ENCODE measurements at places on chromosomes 13 and 19. TPM values are rescaled to one million over a fixed set of nuclear protein-coding genes. Genes with fewer than 3 reads are reported as not detected.

GRCh38 chr13:46605076-46605824, 52.3 kb downstream of the LRCH1 start:
- DNase-seq = no peak

DNA sequence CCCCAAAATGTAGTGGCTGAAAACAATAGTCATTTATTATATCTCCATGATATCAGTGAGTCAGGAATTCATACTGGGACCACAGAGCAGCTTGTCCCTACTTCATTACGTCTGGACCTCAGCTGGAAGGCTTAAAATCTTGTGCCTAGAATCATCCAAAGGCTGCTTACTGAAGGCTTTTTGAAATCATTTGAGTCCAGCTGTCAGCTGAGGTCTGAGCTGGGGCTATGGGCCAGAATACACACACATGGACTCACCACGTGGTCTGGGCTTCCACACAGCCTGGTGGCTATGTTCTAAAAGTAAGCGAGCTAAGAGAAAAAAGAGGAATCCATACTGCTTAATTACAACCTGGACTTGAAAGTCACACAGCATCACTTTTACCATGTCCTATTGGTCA, 209.2 kb downstream of the KCTD12 start:
- DNase-seq = no peak

DNA sequence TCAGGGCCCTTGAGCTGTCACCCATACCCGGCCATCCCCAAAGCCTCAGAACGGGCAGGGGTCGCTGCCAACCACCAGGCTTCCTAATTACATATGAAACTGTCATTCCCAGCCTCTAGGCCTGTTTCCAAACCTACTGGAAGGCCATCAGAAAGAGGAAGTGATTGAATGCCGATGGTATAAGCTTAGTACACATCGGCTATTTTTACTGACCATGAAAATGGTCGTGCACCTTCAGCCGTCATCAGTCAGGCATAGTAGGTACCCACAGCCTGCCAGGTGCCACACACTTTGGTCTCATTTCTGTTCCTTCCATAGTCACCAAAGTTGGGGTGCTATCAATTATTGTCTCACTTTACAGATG, 10.2 kb downstream of the KRI1 start:
- no peak for DNase-seq

- DNase-seq = no peak
Measured at GRCh38 chr13:75656425-75656989, 20.4 kb downstream of the LMO7 start.

- DNase-seq = no peak
Measured at GRCh38 chr13:43787518-43787891, 733 bp upstream of the ENOX1 start.

GRCh38 chr19:46998445-46999125, 21.1 kb upstream of the NPAS1 start:
- no peak for DNase-seq

DNA sequence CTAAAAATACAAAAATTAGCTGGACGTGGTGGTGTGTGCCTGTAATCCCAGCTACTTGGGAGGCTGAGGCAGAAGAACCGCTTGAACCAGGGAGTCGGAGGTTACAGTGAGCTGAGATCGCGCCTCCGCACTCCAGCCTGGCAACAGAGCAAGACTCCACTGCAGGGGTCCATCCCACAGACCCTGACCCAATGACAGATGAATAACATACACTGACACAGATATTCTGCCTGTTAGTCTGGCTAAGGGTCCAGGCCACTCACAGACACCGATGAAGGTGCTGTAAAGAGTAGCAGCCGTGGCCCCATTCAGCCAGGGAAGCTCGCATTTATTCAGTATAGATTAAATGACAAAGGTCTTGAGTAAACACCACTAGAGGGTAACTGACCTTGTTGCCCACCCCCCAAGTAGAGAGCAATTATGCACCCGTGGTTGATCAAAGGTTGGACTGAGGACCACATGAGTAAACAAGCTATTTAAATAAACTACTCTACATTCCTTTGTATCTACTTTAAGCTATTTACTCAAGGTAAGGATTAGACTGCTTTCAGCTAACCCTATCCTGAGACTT, 8.5 kb upstream of the CRYL1 start:
- no peak for DNase-seq

DNA sequence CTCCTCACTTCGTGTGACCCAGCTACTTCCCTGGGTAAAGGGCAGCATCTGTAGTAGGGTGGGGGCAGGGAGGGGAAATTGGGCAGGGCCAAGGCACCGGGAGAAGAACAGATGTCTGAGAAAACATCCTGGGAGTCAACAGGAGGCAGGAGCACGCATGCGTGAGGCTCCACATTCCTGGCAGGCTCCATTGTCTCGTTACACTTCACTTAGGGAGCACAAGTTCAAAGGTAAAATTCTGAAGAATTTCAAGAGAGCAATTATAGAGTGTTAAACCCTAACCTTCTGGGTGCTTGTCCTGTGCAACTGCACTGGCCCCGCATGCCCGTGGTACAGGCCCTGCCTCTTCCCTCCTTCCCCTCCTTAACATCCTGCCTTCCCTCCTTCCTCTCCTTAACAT, 79.6 kb upstream of the POMP start:
- DNase-seq = no peak

DNA sequence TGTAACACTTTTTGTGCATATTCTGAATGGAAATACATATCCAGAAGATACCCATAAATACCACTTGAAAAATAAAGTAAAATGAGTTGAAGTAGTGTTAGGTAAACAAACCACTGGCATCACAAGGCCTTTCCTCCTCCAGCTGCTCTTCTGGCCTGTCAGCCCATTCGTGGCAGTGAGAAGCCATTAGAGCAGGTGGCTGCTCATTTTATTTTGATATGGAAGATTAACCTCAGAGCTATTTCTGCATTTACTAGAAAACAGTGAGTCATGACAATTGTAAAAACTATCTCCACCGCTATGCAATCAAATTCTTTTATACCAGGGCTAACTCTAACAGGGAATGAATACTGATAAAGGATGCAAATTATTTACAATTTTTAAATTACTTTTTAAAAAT, 2898.1 kb downstream of the PCDH9 start:
- no peak for DNase-seq

- DNase-seq = no peak
Measured at GRCh38 chr13:68897331-68897928, 1210.2 kb upstream of the ATXN8OS start.

GRCh38 chr13:78238911-78239310, 320.3 kb upstream of the EDNRB start:
- DNase-seq = no peak

DNA sequence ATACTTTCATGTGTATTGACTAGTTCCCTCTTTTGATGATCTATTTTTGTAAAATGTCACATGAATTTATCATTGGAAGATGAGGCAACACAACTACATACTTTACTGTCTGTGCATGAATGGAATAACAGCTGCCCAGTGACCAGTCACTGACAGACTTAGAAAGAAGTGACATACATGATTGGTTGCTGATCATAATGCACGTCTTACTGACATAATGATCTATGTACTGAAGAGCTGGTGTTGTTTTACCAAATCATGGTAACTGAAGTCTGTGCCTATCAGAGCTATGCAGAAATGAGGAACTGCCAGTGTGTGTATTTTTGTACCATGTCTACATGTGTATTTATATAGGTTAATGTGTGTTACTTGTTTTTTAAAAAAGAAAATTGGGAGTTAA, 26.5 kb downstream of the GPR18 start:
- no peak for DNase-seq

DNA sequence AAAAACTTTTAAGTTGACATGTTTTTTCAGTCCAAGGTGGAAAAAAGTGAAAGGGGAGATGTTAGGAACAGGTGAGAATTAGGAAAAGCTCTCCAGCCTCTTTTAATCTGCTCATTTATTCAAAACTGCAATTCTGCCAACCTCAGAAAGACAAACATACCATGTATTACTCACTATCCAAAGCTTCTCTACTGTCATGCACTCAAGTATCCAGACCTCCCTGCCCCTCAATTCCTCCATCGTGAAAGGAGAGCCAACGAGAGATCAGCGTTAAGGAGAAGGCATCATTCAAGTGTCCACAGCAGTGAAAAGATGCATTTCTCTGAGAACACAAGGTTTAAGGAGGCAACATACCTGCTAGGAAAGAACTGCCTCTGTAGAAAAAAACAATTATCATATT, 24.5 kb downstream of the DIAPH3 start:
- DNase-seq = no peak

DNA sequence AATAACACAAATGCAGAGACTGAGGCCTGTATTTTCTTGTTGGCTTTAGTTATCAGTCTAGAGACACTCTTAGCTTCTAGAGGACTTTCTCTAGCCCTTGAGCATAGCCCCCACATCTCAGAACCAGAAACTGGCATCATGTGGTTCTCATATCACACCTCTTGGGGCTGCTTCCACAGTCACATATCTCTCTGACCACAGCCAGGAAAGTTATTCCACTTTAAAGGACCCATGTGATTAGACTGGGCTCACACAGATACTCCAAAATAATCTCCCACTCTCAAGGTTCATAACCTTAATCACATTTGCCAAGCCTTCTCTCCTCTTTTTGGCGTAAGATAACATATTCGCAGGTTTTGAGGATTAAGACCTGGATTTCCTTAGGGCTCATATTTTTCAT, 846.9 kb upstream of the MIR17HG start:
- no peak for DNase-seq

DNA sequence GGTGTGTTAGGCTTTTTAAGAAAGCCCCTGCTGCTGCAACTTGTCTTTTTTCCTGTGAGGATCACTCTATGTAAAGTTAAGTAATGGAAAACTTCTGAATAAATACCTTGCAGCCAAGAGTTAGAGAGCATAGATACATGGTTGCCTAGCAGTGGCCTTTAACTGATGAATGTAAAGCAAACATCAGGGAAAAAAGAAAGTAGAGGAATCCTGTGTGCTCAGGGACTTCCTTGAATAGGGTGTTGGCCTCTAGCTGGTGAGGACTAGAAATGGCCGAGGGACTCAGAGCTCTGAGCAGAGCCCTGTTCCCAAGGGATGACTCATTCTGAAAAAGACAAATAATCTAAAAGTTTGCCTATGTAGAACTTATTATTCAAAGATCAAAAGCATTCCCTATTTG, 135.7 kb downstream of the MIPEP start:
- DNase-seq = no peak

GRCh38 chr13:35684432-35684831, 207.9 kb upstream of the MAB21L1 start:
- no peak for DNase-seq

- DNase-seq = peak; percentile 22
Measured at GRCh38 chr19:32339988-32340874, 5.2 kb upstream of the ZNF507 start.

- no peak for DNase-seq
Measured at GRCh38 chr19:49117677-49118564, 1.0 kb downstream of the C19orf73 start.

DNA sequence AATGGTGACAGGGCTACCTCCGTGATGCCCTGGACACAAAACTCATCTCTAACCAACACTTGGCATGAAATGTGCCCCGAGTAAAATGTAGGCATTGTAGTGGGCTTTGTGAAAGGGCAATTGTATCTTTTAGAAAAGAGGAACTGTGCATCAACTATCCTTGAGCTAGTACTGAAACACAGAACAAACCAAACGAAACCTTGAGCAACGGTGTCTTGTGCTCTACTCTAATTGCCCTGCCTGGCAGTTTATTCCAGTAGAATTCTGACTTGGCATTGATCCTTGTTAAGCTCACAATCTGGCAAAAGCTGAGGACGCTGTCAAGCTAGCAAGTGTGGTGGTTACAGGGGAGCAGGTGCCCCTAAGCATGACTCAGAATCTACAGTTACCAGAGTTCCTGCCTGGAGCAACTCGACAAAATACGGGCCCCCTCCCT, 707.1 kb upstream of the SPRY2 start:
- DNase-seq = no peak

DNA sequence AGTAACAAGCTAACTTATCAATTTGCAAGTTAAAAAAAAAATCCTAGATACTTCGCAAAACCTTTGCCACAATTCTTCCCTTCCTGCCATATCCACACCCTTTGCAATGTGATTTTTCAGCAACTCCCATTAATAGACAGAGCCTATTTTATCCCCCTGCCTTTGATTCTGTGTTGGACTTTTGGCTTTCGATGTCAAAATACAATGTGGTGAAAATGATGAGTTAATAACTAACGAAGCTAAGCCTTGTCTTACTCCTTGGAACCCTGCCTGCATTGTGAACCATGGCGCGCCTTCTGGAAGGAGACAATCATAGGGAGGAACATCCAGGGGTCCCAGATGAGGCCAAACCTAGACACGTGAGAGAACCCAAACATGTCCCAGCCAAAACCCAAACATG, 6.4 kb downstream of the CYP4F2 start:
- no peak for DNase-seq

- DNase-seq = no peak
Measured at GRCh38 chr19:31629579-31630363, 280.5 kb upstream of the TSHZ3 start.

- no peak for DNase-seq
Measured at GRCh38 chr19:58000677-58001076, 1.9 kb downstream of the ZNF606 start.

DNA sequence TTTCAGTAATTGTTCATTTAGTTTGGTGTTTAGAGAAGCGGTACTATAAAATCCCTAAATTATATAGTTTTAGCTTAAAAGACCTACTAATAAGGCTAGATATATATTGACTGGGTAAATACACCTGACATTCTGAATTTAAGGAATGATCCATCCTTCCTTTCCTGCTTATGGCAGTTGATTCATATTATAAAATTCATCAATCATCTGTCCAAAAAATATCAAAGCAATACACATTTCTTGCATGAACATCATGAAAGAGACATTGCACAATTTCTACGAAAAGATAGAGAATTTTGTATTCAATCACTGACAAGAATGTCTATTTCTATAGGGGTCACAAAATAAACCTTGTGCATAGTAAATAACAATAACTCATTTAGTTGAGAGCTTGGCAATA, 514.9 kb downstream of the SLITRK6 start:
- DNase-seq = no peak

GRCh38 chr19:38506723-38507550, 73.4 kb downstream of the RYR1 start:
- peak; percentile 86 for DNase-seq

GRCh38 chr13:108895220-108895704, 265.9 kb downstream of the MYO16 start:
- DNase-seq = no peak

GRCh38 chr13:45747071-45747470, 45.0 kb downstream of the CBY2 start:
- DNase-seq = no peak

DNA sequence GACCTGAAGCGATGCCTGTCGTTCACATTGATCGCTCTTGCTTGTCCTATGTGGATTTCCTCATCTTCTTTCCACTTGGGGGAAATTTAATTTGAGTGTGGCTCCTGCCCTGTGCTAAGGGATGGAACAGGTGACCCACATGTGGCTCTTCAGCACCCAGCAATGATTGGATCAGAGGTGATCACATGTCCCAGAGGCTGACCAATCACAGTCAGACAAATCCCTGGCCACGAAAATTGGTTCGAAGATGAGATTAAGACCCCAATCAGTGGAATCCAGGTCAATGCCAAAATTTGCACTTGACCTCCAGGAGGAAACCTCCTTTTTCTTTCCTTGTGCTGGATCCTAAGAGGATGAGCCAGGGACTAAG, 23.7 kb downstream of the AMER2 start:
- DNase-seq = no peak

Gene PSG7
- total RNA-seq = not detected

Gene DIAPH3
- not detected for total RNA-seq

Gene FAM216B
- total RNA-seq = not detected

Gene LRCH1
- total RNA-seq = 19.3 TPM

Gene CNMD
- not detected for total RNA-seq

Gene CEACAM7
- total RNA-seq = not detected

Gene JAK3
- total RNA-seq = 202 TPM

Gene LSM7
- 90.0 TPM for total RNA-seq

Gene SPINT2
- total RNA-seq = 35.5 TPM

Gene ZNF358
- total RNA-seq = 10.1 TPM

Gene CD177
- not detected for total RNA-seq

Gene MYDGF
- 70.9 TPM for total RNA-seq

Gene MEDAG
- total RNA-seq = not detected
